ENCODE measurements at places on chromosomes 1 and 21. TPM values are rescaled to one million over a fixed set of nuclear protein-coding genes. Genes with fewer than 3 reads are reported as not detected.
A peak's percentile ranks its signal among the peaks of the same experiment; 100 is the strongest.

DNA sequence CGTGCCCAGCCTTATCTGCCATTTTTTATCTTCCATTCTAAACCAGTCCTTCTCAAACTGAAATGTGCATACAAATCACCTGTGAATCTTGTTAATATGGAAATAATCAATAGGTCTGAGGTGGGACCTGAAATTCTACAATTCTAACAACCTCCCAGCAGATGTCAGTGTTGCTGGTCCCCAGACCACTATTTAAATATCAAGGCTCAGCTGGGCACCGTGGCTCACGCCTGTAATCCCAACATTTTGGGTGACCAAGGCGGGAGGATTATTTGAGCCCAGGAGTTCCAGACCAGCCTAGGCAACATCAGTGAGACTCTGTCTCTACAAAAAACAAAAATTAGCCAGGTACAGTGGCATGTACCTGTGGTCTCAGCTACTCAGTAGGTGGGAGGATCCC is 4.1 kb downstream of the UQCRHL start:
- H3K27me3 ChIP-seq, result peaks cover 3% of the 10 kb centered on the region
- H3K4me1 ChIP-seq, result no peaks in the 10 kb centered on the region
- no peaks in the 10 kb centered on the region for H3K36me3 ChIP-seq
- H3K27ac ChIP-seq, result no peak overlapping the region
- DNase-seq, result peak; percentile 17

Gene H3-3A
- total RNA-seq, result 657 TPM

DNA sequence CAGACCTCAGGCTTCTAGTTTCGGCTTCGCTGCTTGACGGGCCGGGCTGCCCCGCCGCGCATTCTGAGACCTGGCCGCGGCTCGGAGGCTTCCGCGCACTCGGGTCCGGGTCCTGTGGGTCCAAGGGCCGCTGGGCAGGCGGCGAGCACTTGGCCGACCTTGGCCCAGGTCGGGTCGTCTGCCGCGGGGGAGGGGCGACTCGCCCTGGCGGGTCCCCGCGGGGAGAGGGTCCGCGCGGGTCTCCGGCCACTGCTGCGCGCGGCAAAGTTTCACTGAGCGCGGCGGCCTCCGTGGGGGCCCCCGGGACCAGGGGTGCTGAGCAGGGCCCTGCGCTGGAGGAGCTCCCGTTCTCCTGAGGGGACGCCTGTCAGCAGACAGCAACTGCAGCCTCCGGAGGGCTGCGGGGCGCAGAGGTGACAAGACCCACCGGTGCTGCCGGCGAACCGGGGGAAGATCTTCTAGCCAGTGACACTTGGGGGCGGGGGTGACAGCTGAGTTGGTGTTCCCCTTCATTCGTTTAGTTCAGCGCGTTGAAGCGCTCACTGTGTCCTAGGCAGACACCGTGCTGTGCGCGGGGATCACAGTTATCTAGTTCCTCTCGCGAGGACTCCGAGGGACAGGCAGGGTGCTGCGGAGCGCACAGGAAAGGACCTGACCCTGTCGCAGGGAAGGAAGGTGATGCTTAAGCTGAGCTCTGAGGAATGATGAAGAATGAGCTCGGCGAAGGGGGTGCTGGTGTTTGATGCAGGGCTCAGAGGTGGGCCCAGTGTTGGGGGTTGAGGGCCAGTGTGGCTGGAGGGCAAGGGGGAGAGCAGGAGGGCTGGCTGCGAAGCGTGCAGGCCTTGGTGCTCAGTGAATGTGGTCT is 725 bp downstream of the MTFR1L start:
- H3K4me3 ChIP-seq, result peak overlapping the region; percentile 95
- H3K27ac ChIP-seq, result peak overlapping the region; percentile 93
- no peaks in the 10 kb centered on the region for H3K27me3 ChIP-seq
- H3K4me1 ChIP-seq, result peaks cover 45% of the 10 kb centered on the region

DNA sequence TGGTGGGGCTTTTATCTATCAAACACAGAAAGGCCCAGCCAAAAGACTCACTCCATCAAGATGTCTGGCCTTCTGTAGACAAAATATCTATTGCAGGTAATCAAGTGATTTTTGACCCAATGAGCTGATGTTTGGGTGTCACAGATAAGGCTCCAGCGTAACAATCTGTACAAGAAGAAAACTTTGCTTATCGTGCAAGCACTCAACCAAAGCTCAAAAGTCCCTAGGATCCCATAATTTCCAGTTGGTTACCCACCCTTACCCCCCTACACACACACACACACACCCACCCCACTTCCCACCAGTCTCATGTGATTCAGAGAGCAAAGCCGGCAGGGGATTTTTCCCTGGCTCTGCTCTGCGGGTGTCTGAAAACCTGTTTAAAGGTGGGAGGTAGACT is 5.8 kb downstream of the ITPKB start:
- H3K4me3 ChIP-seq, result peak overlapping the region; percentile 87
- no peak for DNase-seq
- H3K27ac ChIP-seq, result peak overlapping the region; percentile 78
- H3K36me3 ChIP-seq, result peaks cover 84% of the 10 kb centered on the region
- H3K4me1 ChIP-seq, result peaks cover 75% of the 10 kb centered on the region

Gene AADACL4
- not detected for total RNA-seq

- H3K4me3 ChIP-seq, result peak overlapping the region; percentile 38
- no peaks in the 10 kb centered on the region for H3K27me3 ChIP-seq
- peaks cover 41% of the 10 kb centered on the region for H3K4me1 ChIP-seq
- no peak for DNase-seq
- peak overlapping the region; percentile 98 for H3K27ac ChIP-seq
Measured at GRCh38 chr1:6581561-6582305, 1.9 kb downstream of the ZBTB48 start.

DNA sequence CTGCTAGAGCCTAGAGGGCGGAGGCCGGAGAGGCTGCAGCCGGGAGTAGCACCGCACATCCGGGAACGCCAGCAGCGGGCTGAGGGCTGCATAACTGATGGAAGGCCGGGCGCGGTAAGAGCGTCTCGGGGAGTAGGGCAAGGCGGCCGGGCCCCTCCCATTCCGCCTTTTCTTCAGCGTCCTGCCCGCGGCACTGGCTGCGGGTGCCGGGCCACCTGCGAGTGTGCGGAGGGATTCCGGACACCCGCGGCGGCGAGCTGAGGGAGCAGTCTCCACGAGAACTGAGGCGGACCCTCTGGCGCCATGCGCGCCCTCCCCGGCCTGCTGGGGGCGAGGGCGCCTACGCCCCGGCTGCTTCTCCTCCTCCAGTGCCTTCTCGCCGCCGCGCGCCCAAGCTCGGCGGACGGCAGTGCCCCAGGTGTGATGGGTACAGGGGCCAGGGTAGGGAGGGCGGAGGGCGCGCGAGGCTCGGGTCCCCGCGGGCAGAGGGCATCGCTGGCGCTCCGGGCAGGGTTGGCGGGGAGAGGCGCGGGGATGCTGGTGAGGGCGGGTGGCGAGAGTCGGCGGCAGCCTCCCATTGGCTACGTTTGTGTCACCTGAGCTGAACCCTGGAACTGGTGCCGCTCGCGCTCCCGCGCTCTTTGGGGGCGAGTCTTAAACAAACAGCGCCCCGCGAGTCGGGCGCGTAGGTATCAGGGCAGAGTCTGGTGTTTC is 334.4 kb downstream of the SRGAP2C start:
- peaks cover 57% of the 10 kb centered on the region for H3K4me1 ChIP-seq
- H3K36me3 ChIP-seq, result peaks cover 12% of the 10 kb centered on the region
- H3K4me3 ChIP-seq, result peak overlapping the region; percentile 92
- DNase-seq, result peak; percentile 90
- H3K27ac ChIP-seq, result peak overlapping the region; percentile 96

GRCh38 chr1:118148034-118148433 is 37.0 kb downstream of the SPAG17 start:
- no peaks in the 10 kb centered on the region for H3K36me3 ChIP-seq
- H3K27ac ChIP-seq, result no peak overlapping the region
- no peak for DNase-seq
- no peak overlapping the region for H3K4me3 ChIP-seq

GRCh38 chr1:201184307-201185122 is 6.1 kb upstream of the IGFN1 start:
- H3K4me3 ChIP-seq, result no peak overlapping the region
- peaks cover 25% of the 10 kb centered on the region for H3K27me3 ChIP-seq
- no peaks in the 10 kb centered on the region for H3K36me3 ChIP-seq
- no peak overlapping the region for H3K27ac ChIP-seq
- DNase-seq, result no peak
- no peaks in the 10 kb centered on the region for H3K4me1 ChIP-seq

Gene ANGPTL7
- total RNA-seq, result not detected

Gene EDEM3
- 32.8 TPM for total RNA-seq

Measured in activated CD4-positive, alpha-beta T cell treated with anti-CD3 and anti-CD28 coated beads, Interleukin-2, amount 10 ng/mL, durations not matched to agents 7 days and 5 days (primary cell).